ENCODE measurements at places on chromosomes 16 and 17.

- DNase-seq, result no peak
These were observed 67.4 kb downstream of the MYO18A start for GRCh38 chr17:29112771-29113295.

- DNase-seq, result no peak
These were observed 35.8 kb downstream of the ST3GAL2 start for GRCh38 chr16:70402916-70403659.

- DNase-seq, result no peak
These were observed 10.9 kb upstream of the IL34 start for GRCh38 chr16:70635336-70636016.

DNA sequence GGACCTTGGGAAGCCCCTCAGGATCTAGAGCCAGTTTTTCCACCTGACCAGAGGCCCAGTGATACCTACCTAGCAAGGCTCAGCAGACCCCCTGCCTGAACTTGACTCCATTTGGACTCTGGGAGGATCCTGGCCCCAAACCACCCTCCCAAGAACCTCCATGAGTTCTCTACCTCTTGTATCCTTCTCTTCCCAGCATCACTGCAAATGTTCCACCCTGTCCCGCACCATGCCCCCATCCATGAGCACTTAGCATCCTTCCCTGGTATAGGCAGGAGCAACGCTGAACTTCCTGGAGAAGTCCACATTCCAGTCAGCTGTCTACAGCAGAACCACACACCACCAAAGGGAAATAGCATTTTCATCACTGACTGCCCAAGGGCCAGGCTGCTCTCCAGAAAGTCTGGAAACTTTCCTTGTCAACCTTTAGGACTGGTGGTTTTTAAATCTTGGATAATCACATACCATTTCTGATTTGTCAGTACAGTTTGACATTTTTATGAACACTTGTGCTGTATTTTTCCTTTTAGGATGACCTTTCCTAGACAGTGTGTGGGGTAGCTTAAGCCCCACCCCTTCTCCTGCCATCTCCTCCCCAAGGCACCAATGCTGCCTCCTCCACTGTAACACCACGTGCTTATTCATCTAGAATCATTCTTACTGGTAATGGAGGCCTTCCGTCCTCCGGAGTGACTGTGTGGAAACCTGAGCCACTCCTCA, 13.9 kb downstream of the EIF4A3 start:
- no peak for DNase-seq

- DNase-seq, result no peak
These were observed 1.4 kb downstream of the SAP30BP start for GRCh38 chr17:75668489-75668888.

DNA sequence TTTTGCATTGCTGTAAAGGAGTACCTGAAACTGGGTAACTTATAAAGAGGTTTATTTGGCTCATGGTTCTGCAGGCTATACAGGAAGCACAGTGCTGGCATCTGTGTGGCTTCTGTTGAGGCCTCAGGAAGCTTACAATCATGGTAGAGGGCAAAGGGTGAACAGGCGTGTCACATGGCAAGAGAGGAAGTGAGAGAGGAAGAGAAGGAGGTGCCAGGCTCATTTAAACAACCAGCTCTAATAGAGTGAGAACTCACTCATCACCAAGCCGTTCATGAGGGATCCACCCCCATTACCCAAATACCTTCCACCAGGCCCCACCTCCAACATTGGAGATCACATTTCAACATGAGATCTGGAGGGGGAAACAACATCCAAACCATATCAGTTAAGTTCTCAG, 16.4 kb upstream of the CLEC19A start:
- DNase-seq, result no peak

- DNase-seq, result peak; percentile 34
These were observed 171.4 kb upstream of the DYNLRB2 start for GRCh38 chr16:80369138-80369958.

- peak; percentile 62 for DNase-seq
These were observed 700 bp downstream of the MFAP4 start for GRCh38 chr17:19386051-19386929.

GRCh38 chr17:76558198-76559095, 18.6 kb downstream of the PRCD start:
- DNase-seq, result no peak

- peak; percentile 65 for DNase-seq
These were observed 28.4 kb upstream of the SLC25A19 start for GRCh38 chr17:75317671-75318070.

GRCh38 chr16:12675046-12675445, 128.6 kb downstream of the CPPED1 start:
- no peak for DNase-seq

DNA sequence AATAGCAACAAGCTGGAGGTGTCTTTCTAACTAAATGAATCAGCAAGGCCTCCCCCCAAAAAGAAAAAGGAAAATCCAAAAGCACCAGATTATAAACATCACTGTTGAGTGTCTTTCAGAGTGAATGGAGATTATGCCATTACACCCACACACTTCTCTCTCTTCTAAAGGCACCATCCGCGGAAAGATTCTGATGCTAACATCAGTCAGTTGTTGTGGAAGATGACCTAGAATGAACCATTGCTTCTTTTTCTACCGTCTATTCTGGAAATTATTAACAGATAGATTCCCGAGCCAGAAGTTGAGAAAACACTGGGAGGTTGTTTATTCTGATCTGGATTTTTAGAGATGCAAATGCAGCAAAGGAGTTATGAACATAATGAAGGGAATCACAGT, 60.9 kb upstream of the FAM20A start:
- DNase-seq, result no peak

GRCh38 chr16:85291302-85292148, 179.3 kb upstream of the CIBAR2 start:
- DNase-seq, result peak; percentile 68

DNA sequence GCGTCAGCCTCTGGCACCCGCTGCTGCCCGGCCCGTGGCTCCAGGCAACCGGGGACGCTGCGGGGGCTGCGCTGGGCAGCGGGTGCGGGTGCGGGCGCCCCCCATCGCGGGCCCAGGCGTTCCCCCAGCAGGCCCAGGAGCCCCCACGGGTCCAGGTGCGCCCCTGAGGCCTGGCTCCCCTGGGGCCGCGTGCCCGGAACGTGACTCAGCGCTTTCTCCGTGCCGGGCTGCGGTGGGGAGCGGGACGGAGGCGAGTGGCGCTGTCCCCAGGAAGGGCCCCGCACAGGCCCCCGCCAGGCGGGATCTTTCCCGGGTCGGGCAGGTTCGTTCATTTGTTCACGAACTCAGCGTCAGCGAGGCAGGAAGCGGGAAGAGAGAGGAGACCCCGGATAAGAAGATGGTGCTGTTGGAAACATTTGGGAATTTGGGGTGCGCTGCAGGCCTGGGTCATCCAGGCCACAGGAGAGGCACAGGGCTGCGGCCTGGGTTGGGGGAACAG, 18.4 kb upstream of the EXOC7 start:
- no peak for DNase-seq

DNA sequence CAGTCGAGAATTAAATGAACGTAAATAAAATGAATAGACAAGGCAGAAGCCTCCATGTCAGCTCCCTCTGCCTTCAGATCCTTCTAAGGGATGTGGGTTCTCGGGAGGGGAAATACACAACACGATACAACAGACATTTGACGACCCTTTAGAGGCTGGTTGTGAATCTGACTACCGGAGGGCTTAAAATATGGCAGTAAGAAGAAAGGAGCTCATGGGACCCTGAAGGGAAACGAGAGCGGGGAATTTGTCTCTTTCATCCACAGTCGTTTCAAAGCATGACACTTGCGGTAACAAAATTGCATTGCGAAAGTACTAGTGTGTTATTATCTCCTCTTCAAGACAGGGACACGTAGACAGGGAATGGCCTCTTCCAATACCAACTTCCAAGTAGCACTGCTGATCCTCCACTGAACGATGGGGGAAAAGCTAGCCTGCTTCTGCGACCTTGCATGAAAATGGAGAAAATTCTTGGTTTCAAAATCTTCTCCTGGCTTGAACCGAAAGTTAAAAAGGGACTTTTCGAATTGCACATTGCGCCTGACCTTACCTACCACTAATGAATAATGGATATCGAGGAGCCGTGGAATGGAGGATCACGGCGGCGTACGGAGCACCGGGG, 1.2 kb upstream of the TNRC6C start:
- no peak for DNase-seq

- no peak for DNase-seq
These were observed 31.4 kb upstream of the HS3ST3B1 start for GRCh38 chr17:14269473-14269872.

DNA sequence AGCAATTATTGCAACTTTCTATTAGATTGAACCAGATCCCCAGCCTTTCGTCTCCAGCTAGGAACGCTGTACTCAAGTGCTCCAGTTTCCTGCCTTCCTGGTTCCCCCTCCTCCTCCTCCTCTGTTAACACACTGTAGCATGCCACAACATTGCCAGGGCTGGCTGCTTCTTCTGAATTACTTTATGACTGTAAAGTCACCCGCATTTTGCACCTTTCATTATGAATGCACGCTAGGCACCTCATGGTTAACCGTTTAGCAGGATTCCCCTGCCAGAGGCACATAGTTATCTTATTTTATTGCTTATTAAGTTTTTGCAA, 4.5 kb downstream of the ZNF423 start:
- DNase-seq, result peak; percentile 58

DNA sequence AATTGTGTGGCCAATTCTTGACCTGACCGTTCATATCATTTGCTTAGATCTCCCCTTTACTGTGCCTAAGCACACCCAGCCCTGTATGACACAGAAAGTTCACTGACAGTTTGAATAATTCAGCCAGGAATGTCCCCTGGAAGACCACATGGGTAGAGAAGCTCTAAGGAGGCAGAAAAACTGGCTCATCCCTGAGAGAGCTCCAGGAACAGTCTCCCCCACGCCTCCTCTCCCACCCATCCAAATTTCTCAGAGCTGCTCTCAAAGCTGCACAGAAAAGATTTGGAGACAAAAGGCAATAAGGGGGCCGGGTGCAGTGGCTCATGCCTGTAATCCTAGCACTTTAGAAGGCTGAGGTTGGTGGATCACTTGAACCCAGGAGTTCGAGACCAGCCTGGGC, 11.2 kb downstream of the PRAC1 start:
- no peak for DNase-seq

DNA sequence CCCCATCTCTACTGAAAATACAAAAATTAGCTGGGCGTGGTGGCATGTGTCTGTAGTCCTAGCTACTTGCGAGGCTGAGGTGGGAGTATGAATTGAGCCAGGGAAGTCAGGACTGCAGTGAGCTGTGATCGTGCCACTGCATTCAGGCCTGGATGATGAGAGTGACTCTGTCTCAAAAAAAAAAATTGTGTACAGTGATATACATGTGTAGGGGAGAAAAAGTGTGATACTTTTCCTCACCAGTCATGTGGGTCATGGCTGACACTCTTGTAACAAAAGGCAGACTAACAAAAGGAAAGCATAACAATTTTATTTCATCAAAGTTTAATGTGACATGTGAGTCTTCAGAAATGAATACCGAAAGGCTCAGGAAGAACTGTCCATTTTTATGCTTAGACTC, 2.0 kb upstream of the ABCC12 start:
- DNase-seq, result no peak

- no peak for DNase-seq
These were observed 22.0 kb downstream of the PRCD start for GRCh38 chr17:76561799-76562268.

GRCh38 chr17:70961341-70961740, 792.0 kb downstream of the KCNJ2 start:
- DNase-seq, result no peak

DNA sequence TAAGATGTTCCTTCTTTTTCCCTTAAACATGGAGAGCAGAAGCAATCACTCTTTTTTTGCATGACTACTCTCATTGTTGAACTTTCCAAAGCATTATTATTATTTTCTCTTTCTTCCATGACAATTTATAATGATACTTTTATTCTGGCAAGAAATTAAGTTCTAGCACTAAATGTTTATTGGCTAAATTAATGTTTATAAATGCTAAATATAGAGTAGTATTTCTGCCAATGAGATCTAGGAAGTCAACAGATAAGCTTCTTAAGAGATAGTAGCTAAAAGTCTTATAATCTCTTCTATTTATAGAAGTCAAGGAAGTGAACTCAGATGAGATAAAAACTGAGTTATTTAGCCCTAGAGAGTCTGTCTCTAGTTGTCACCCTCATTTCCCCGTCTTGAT, 920.1 kb downstream of the KCNJ2 start:
- DNase-seq, result no peak

- DNase-seq, result no peak
These were observed 121.1 kb downstream of the CYLD start for GRCh38 chr16:50862818-50863643.
